Globus pallidus (tissue), 1 donor: ENCODE measurements at places on chromosomes 7 and 10.

DNA sequence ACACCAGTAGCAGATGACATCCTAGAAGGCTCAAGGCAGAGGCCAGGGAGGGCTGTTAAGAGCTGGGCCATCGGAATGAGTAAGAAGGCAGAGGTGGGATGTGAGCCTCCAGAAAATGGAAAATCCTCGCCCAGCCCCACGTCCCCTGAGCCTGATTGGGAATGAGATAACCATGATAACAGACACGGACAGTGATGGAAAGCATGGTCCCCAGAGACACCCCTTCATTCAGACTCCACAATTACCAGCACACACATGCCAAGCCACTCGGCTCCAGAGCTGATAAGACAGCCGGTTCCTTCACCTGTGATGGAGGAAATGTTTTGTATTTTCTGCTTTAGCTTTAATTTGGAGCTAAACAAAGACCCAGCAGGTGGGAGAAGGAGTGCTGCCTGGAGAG is 106.0 kb downstream of the GRID1 start:
- DNase-seq, result no peak

DNA sequence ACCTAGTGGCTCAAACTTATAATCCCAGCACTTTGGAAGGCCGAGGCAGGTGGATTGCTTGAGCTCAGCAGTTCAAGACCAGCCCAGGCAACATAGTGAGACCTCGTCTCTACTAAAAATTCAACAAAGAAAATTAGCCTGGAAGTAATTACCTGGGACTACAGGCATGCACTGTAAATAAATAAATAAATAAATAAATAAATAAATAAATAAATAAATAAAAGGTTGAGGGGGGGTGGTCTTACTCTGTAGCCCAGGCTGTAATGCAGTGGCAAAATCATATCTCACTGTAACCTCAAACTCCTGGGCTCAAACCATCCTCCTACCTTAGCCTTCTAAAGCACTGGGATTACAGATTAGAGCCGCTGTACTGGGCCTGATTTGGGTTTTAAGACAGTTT is 50.5 kb downstream of the RALA start:
- no peak for DNase-seq

- DNase-seq, result no peak
These were observed 46.0 kb upstream of the CDK1 start for GRCh38 chr10:60732198-60732806.

DNA sequence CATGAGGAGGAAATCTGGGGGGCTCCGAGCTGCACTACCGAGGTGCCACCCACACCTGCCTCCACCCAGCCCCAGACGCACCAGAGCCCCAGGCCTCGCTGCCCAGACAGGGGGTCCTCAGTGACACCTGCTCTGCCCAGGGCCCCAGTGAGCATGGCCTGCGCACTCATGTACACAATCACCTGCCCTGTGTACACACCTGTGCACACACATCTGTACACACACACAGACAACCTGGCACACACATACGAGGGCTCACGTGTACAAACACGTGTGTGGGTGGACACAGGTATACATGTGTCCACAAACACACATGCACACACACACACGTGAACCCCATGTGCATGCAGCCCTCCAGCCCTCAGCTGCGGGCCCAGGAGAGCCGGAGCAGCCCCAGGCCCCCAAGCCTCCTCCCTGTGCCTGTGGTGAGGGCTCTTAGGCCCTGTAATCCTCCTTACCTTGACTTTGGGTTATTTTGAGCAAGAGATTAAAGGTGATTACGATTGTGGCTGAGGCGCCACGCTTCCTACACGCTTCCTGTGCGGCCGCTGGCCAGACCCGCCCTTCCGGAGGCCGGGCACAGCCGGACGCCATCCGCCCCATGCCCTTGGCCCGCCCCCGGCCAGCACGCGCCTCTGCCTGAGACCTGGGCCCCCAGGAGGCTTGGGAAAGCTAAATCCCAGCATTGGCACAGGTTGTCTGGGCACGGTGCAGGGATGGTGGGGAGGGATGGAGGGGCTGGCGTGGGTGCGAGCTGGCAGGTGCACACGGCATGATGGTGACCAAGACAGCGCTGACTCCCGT is 71.9 kb downstream of the ELFN1 start:
- no peak for DNase-seq

DNA sequence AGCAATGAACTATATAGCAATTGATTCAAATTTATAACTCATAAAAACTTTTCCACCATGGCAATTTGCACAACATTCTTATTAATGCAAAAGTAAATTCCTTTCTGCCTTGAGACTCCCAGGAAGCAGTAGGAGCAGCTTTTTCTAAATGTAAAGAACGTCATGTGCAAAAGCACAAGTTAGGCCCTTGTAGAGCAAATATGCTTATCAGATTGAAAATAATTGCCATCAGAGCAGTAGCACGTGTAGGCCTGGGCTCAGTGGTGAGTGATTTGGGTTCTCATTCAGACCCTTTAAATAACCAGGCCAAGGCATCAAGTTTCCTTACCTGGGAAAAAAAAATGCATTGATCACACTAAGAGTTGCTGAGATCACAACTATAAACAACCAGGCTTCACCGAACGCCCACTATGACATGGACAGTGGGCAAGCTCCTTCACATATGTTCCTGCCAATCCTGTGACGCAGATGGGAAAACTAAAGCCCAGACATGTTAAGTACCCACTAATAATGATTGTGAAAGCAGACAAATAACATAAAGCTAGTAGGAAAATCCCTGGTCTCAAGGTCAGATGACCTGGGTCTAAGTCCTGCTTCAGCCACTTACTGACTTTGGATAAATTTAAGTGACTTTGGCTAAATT is 22.1 kb upstream of the SAR1A start:
- DNase-seq, result no peak

GRCh38 chr7:132933072-132933458 is 148.8 kb downstream of the CHCHD3 start:
- DNase-seq, result no peak

DNA sequence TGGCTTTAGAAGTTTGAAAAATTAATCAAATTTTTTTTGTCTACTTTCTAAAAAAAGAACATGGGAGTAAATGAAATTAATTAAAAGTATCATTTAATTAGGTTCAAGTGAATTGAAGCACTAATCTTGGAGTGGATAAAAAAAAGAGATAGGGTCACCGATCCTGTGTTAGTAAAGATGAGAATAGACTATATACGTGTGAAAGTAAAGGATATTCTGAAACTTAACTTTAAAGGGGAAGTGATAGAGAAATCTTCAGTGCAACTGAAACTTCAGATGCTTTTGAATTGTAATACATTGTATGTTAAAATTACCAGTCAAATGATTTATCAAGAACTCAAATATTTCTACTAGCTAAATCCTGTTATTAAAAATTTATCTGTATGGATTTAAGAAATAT is 4.8 kb downstream of the NHLRC2 start:
- no peak for DNase-seq

- DNase-seq, result no peak
These were observed 75.4 kb downstream of the WDR11 start for GRCh38 chr10:120926611-120927010.

GRCh38 chr10:6151087-6151977 is 51.4 kb upstream of the PFKFB3 start:
- peak; percentile 84 for DNase-seq

- DNase-seq, result no peak
These were observed 116.0 kb downstream of the ARID5B start for GRCh38 chr10:62017491-62017870.

DNA sequence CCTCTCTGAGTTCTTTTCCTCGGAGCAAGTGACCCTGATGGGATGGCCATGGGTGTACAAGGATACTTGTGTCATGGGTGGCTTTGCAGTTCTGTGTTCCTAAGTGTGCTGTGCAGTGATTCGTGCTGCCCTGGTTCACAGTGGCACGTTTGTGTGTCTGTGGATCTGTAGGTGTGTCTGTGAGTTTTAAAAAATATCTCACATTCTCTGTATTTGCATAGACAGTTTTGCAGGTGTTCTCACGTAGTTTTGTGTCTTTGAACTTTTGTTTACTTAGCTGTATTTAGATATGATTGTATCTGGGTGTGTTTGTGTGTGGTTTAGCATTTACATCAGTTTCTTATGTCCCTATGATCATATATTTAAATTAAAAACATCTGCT is 3.7 kb downstream of the ZNF775 start:
- no peak for DNase-seq

- no peak for DNase-seq
These were observed 149.5 kb downstream of the SEC23IP start for GRCh38 chr10:120041807-120042559.

- no peak for DNase-seq
These were observed 4.7 kb upstream of the UNCX start for GRCh38 chr7:1227814-1228544.

GRCh38 chr10:124185084-124185483 is 91.7 kb upstream of the CHST15 start:
- no peak for DNase-seq

- DNase-seq, result no peak
These were observed 71.7 kb downstream of the GNAT3 start for GRCh38 chr7:80439894-80440821.

GRCh38 chr7:20447021-20447650 is 116.4 kb downstream of the ITGB8 start:
- DNase-seq, result no peak

DNA sequence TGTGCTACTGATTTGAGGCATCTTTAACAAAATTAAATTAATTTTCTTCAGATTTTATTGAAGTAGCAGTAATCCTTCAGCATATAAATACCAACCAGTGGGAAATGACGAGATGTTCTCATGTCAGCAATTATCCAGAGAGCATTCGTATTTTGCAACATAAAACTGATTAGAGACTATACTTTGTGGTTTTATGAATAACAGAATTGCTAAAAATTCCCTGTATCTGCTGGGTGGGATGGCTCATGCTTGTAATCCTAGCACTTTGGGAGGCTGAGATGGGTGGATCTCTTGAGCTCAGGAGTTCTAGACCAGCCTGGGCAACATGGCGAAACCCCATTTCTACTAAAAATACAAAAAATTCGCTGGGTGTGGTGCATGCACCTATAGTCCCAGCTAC is 56.9 kb downstream of the ATAD1 start:
- no peak for DNase-seq

DNA sequence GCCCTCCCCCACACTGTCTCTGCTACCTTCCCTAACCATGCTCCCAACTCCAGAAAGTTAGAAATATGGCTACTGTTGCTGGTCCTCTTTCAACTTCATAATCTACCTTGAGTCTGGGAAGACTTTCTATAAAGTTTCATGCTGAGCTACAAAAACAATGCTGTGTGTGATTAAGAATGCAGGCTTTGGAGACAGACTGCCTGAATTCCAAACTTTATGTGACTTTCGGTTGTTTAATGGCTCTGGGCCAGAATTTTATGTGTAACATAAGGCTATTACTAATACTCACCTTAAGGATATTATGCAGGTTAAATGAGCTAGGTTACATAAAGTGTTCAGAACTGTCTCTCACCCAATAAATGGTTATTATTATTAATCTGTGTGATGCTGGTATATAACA is 19.1 kb downstream of the BET1 start:
- DNase-seq, result no peak

- DNase-seq, result no peak
These were observed 786 bp downstream of the ATP5F1C start for GRCh38 chr10:7788639-7789286.

GRCh38 chr7:47428052-47428767 is 153.7 kb downstream of the TNS3 start:
- DNase-seq, result no peak

DNA sequence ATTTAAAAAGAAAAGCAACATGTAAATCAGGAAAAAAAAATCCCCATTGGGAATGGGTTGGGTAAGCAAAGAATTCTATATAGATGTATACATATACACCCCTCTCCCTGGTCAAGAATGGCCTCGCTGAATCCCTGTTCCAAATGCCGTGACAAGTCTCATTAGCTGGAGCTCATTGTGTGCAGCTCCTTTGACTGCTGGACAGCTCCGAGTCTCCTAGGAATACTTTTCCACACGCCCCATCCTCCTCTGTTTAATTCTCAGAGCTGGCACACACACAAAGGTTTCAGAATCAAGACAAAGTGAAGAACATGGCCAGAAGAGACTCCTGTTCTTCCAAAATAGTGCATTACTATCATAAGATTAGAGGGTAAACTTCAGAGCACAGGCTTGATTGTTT is 130.9 kb upstream of the MKLN1 start:
- DNase-seq, result no peak

GRCh38 chr10:101182936-101183335 is 46.3 kb downstream of the LBX1 start:
- DNase-seq, result no peak

DNA sequence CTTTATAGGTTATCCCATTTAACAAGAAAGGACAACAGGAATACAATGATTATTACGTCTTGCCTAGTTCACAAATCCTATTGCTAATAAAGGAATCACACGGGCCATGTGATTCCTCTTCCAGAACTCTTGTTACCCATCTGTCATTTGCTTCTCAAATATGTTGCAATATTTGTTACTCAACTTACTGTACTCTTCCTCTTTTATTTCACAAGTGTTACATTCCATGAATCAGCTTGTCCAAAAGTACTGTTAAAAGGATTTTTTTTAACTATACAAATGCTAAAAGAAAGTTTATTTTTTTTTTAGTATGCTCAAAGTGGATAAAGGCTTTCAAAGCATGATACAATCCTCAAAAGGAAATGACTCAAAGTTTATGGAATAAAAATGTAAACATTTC is 3.9 kb upstream of the CD36 start:
- peak; percentile 16 for DNase-seq

DNA sequence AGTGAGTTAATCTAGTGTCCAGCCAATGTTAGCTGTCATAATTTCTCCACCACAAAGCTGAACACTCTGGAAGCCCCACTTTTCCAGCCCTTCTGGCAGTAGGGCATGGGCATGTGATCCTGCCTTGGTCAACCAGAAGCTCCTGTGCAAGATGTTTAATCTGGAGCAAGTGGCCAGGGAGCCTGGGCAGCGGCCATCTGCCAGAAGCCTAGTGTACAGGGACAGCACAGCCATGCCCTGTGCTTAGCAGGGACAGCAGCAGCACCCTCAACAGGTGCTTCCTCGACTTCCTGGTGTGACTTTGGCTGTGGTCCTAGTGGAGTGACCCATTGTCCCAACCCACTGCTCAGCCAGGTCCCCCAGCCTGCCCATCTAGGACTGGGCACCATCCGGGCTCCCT is 10.3 kb downstream of the RBP3 start:
- DNase-seq, result no peak
